ENCODE measurements at places on chromosomes 1 and 21. TPM values are rescaled to one million over a fixed set of nuclear protein-coding genes. Genes with fewer than 3 reads are reported as not detected.

Gene PADI2
- 0.23 TPM for total RNA-seq

Gene ARHGEF10L
- total RNA-seq: 0.48 TPM

Gene HES2
- 0.34 TPM for total RNA-seq

Gene LCE3E
- not detected for total RNA-seq

GRCh38 chr21:34252751-34253150 is 111.1 kb upstream of the KCNE2 start:
- DNase-seq: no peak

- no peak for DNase-seq
Measured at GRCh38 chr1:6859415-6860343, 74.4 kb downstream of the CAMTA1 start.

- DNase-seq: no peak
Measured at GRCh38 chr1:18232052-18232451, 124.5 kb downstream of the IGSF21 start.

DNA sequence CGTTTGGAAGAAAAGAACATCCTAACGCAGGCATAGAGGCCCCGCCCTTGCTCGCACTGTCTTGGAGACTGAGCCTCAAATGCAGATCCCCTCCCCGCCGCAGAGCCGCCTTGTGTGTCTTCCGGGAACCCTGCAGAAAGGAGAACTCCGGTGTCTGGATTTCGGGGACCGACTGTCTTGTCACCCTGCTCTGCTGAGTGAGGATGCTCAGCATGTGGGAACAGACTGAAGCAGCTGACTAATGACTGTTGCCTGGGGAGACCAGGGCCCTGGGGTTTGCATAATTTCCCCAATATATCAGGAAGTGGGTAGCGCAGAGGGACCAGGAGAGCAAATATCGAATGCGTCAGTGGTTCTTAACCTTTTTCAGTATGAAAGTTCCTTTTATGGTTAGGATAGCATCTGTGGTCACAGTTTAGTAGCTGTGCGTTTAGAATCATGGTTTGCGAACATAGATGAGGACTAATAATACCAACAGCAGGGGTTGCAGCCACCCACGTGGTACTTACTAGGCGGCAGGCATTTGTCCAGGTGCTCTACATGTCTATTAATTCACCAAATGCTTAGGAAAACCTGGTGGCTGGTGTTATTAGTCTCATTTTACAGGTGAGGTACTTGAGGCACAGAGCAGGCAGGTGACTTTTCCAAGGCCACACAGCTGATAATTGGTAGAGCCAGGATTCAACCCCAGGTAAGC is 14.3 kb downstream of the GPR137B start:
- DNase-seq: no peak

DNA sequence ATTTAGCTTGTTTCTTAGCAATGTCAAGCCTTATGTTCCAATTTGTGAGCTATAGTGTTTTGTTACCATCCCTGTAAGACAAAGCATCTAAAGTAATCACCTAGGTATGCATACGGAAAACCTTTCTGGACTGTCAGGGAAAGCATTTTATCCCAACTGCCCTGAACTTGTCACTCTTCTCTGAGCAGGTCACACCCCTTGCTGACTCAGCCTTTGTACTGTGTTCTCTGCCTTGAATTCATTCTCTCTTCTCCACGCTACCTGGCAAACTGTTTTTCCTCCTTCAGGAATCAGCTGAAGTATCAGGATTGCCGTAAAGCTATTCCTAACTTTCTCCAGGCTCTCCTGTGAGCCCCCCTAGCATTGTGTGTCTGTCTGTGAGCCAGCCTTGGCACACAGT is 54.2 kb downstream of the PBX1 start:
- no peak for DNase-seq

DNA sequence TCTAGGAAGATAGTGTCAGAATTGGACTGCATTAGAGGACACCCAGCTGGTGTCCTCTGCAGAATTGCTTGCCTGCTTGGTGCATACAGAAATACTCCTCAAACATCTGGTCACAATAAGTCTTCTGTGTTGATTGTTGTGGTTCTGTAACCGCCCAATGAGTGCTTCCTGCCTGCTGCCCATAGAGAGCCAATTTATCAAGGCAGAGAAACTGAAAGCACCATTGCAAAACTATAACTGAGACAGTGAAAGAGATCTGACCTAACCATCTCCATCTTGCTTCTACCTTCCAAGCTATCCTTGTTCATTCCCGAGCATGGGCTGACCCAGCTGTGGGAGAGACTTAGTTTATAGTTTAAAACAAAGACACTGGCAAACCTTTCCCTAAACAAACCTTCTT is 462.4 kb upstream of the RGS18 start:
- DNase-seq: no peak

DNA sequence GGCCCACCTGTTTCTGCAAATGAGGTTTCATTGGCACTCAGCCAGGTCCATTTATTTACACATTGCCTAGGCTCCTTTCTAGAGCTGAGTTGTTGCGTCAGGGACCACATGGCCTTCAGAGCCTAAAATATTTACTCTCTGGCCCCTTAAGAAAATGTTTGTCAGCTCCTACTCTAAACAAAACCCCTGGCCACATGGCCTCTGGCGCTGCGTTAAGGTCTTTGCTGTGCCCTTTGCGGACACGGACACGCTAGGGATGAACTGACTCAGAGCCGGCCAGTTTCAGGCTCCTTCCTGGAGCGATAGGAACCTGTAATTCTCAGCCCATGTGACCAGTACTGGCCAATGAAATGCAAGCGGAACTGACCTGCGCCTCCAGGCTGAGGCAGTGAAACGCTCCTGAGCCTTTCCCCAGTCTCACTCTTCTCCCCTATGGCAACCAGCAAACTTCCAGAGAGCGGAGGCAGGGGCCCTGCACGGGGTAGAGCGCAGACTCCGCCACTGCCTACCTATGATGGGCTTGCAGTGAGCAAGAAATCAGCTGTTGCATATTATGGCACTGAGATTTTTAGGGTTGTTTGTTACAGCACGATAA is 160.3 kb downstream of the ETS2 start:
- DNase-seq: no peak
